LoVo (cell line): ENCODE measurements at places on chromosomes 6 and 20.

- DNase-seq = peak; percentile 49
These were observed 35.6 kb downstream of the ADGRF4 start for GRCh38 chr6:47733879-47734558.

DNA sequence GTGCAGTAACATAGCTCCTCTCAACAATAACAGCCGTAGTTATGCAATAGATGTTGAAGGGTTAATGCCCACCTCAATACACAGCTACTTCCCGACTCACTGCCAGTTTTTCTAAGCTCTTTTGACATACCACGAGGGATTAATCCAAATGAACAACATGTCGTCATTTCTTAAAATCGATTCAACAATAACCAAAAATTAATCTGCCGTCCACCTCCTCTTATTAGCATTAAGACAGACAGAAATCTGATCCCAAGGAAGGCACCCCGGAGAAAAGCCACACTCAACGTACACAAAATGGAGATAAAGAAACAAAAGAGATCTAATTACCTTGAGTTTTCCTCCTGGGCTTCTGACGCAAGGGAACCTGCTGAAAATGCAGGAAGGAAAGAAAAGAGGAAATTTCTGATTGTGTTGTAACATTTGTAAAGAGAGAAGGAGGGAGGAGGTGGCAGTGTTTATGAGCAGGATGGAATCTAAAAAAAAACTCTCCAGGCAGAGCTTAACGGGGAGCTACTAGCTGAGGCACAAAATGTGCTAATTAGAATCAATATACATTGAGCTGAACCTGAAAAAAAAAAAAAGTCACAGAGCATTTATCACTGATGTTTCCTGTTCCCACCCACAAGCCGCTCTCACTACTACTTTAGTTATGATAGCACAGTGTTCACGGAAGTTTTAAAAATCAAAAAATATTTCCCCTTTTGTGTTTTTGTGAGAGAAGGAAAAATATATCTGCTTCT lies 109.3 kb downstream of the IPCEF1 start:
- DNase-seq = no peak

DNA sequence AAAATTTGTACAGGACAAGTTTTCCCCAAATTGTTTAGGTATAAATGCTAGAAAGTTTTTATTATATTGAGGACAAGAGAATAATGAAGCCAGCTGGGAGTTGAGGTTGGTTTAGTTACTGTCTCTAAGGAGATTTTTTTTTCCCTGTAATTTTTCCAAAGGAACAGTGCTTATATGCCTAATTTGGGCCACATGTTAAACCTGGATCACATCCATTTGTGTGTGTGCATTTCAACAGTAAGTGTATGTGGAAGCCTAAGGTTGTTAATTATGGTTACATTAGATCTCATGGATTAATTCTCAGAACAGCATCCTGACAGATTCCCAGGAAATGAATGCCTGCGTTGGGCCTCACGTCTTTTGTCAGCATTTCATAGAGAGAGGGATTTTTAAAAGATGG lies 4.5 kb downstream of the IGF2R start:
- no peak for DNase-seq

DNA sequence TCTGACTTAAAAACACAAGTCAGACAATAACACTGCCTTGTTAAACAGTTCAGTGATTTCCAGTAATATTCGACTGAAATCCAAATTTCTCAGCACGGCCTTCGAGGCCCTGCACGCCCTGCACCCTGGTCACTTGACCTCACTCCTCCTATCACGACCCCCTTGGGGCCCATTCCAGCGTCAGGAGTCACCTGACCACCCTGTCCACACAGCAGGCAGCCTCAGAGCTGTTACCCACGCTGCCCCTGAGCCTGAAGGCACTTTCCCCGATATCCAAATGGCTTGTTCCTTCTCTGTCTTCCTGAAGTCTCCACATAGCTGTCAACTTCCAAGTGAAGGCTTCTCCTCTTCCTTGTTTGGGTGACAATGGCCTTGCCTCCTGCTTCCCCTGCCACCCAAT lies 33.1 kb upstream of the SMOC2 start:
- no peak for DNase-seq

DNA sequence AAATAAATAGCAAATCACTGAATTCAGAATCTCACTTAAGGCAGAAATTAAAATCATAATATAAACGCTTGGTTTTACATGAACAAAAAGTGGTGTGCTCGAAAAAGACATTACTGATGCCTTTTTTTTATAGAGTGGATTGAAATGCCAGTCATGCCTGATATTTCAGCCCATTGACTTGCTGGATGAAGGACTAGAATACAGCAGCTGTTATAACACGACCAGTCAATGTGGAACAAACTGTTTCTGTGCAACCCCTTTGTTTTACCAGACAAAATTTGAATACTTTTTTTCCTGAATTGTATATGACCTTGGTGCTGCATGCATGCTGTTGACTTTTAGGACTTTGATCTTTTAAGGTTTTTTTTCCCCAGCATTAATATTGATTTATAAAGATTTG lies 150.0 kb downstream of the QKI start:
- no peak for DNase-seq

DNA sequence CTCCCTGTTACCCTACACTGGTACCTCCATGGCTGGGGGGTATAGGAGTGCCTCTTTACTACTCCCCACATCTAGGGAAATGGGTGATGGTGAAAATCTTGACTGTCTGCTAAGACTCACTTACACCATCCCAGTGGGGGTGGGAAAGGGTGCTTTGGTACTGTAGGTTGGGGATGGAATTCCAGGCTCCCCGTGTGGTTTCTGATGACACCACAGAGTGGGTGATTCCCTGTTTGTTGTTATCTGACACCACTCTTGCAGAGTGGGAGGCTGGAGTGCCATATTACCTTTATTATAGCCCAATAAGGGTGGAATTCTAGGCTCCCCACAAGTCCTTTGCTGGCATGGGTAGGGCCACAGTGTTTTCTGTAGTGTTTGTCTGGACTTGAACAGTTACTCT lies 264.6 kb upstream of the MAN1A1 start:
- no peak for DNase-seq

DNA sequence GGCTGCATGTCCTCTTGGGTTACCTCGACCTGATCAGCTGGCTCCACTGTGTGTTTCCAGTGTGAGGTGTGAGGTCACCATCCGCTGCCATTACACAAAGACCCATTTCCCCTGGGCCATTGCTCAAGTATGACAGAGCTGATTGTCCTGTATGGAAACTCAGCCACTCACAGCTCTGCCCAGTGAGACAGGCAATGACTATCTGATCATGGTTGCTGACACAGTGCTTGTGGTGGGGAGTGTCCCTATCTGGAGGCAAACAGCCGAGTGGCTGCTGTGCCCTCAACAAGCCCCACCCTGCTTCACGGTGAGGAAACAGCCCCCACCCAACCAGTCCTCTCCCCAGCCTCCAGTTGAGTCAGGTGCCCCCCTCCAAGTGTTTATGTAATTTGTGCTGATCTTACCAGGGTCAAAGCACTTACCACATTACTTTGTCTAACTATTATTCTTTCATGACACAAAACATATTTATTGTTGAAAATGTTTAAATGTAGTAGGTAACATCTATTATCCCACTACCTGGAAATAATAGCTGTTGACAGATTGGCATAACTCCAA lies 11.7 kb upstream of the MAPK13 start:
- DNase-seq = no peak

DNA sequence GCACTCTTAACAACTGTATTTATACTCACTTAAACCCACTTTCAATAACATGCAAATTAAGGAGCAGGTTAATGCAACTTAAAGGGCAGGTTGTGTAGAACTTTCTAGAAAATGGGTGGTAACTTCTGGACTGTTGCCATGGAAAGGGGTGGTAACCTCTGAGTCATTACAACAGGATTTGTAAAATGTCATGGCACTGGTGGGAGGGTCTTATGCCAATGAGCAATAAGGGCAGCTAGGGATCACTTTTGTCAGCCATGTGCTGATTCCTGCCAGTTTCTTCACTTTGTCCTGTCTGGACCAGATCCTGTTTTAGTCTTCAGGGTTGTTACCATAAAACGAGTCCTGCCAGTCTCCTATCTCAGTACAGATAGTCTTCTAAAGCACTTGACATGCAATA lies 560.5 kb upstream of the PTCHD4 start:
- no peak for DNase-seq

DNA sequence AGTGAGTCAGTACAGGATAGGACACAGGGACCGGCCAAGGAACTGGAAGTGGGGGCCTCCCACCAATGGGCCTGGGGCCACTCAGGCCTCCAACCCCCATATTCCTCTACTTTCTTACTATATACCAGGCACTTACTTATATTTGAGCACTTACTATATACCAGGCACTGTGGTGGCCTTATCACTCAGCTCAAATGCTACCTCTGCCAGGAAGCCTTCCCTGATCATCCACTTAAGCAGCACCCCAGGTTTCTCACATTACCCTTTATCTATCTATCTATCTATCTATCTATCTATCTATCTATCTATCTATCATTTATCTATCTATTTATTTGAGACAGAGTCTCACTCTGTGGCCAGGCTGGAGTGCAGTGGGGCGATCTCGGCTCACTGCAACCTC lies 12.3 kb upstream of the UBE2V1 start:
- DNase-seq = no peak

- no peak for DNase-seq
These were observed 87.9 kb downstream of the CEP57L1 start for GRCh38 chr6:109183109-109183650.

GRCh38 chr20:22691369-22692118 lies 107.2 kb upstream of the FOXA2 start:
- peak; percentile 74 for DNase-seq

GRCh38 chr6:2793534-2794151 lies 28.4 kb downstream of the WRNIP1 start:
- DNase-seq = no peak

- no peak for DNase-seq
These were observed 312 bp downstream of the TXNDC5 start for GRCh38 chr6:7910298-7910653.

- DNase-seq = no peak
These were observed 191.7 kb downstream of the FOXC1 start for GRCh38 chr6:1801401-1801800.

- peak; percentile 81 for DNase-seq
These were observed 1.3 kb downstream of the C20orf144 start for GRCh38 chr20:33663161-33664084.

- DNase-seq = no peak
These were observed 60.4 kb upstream of the AKAP12 start for GRCh38 chr6:151179321-151179720.

DNA sequence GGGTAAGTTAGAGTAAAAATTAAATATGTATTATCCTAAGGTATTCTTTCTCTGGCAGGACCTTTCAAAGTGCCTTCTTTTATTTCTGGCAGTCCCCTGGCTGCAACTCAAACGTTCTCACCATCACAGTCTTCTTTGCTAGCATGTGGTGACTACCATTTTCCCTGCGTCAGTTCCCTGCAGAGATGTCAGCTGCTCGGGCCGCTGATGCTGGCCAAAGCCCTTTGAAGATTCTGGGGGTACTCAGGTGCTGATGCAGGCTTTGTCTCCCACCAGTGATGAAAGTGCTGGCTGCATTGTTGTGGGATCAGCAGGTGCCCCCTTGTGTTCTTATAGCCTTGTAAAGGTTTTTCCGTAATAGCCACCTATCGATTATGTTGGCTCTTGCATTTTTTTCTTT lies 140.1 kb downstream of the BTBD3 start:
- DNase-seq = no peak

- no peak for DNase-seq
These were observed 1.6 kb upstream of the TFAP2A start for GRCh38 chr6:10416516-10416862.

DNA sequence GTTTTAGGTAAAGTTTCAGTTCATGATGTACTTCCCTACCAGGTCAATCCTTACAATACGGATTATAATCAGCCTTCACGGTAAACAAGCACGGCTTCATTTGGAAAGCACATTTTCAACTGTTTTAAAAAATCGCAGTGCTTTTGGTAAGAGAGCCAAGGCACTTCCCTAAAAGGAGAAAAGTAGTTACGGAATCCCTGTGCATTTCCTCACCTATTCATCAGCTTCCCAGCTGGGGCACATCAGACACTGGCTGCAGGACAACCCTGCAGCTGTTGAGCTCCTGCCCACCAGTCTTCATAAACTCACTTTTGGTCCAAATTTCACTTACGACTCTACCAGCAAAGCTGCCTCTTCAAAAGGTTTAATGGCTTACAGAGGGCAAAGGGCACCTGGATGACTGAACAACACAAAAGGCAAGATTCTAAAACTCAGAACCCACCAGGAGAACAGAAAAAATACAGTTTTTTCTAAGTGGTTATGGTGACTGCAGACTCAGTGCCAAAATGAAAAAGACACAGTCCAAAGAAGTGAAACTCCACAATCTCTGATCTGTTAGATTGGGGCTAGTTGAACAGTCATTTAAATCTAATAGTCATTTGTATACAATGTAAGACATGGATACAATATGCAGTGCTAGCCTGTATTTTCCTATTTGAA lies 7.5 kb downstream of the SNX5 start:
- no peak for DNase-seq

DNA sequence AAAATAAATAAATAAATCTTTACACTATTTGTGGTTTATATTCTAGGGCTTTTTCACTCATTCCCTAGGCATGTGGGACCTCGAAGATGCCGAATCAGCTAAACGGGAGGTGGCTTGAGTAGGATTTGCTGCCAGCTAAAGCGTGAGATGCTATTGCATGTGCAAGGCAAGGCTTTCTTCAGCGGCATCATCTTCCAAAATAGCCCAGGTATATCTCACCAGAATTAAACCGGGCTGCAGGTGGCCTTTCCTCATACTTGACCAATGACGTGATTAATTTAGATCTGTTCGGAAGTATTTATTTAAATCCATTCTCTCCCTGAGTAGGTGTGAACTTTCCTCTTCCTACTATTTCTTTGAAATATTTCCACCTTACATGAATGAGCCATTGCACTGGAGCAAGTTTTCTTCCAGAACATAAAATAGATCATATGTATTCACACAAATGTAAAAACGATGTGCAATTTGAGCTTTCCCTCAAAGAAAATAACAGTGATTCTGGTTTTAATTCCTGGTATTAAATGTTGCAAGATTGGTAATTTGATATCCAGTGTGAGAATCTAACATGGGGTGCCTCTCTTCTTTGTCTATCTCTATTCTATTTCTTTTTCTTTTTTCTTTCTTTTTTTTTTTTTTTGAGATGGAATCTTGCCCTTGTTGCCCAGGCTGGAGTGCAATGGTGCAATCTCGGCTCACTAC lies 24.3 kb upstream of the ZNF217 start:
- no peak for DNase-seq

DNA sequence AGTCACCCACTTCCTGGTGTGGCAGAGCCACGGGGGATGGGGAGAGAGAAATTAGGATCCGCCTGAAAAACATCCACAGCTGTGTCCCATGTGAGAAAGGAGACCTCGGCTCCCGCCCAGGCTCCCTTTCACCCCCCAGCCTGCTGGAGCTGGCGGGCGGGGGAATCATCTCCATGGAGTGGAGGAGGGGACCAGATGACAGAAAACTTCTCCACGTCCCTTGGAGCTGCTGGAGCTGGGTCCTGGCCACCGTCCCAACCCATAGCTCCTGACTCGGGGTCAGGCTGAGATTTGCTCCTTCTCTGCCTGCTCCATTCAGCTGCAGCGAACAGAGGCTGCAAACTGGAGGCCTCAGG lies 113.8 kb downstream of the CEBPB start:
- no peak for DNase-seq

- DNase-seq = no peak
These were observed 341 bp upstream of the MCM9 start for GRCh38 chr6:118935331-118935668.
